ENCODE measurements at places on chromosomes 5 and 9.

GRCh38 chr9:136013524-136014034 is 52.4 kb upstream of the UBAC1 start:
- no peak for DNase-seq

- no peak for DNase-seq
Measured at GRCh38 chr5:10706326-10706725, 54.7 kb downstream of the DAP start.

DNA sequence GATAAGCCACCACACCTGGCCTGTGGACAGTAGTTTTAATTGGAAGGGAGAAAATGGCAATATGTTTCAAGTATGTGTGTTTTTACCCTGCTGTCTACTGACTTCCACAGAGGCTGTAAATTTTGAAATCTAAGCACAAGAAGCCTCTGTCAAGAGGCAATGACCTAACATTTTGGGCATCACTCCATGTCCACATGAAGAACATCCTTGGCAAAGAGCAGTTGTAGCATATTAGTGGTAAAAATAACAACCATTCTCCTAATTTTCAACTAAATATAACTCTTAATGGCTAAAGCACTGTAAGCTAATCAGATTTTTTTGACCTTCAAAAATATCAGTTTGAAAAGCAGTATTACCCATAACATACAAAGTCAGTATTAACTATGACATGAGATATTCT is 100.3 kb upstream of the APC start:
- DNase-seq = no peak

GRCh38 chr9:128999581-129000206 is 28.4 kb downstream of the SH3GLB2 start:
- no peak for DNase-seq

- no peak for DNase-seq
Measured at GRCh38 chr5:91219091-91219802, 163.9 kb downstream of the ARRDC3 start.

- DNase-seq = no peak
Measured at GRCh38 chr5:160463740-160464465, 42.2 kb downstream of the PTTG1 start.

GRCh38 chr5:107553117-107553555 is 117.6 kb downstream of the EFNA5 start:
- no peak for DNase-seq

GRCh38 chr5:440401-441201 is 2.4 kb upstream of the EXOC3 start:
- no peak for DNase-seq

DNA sequence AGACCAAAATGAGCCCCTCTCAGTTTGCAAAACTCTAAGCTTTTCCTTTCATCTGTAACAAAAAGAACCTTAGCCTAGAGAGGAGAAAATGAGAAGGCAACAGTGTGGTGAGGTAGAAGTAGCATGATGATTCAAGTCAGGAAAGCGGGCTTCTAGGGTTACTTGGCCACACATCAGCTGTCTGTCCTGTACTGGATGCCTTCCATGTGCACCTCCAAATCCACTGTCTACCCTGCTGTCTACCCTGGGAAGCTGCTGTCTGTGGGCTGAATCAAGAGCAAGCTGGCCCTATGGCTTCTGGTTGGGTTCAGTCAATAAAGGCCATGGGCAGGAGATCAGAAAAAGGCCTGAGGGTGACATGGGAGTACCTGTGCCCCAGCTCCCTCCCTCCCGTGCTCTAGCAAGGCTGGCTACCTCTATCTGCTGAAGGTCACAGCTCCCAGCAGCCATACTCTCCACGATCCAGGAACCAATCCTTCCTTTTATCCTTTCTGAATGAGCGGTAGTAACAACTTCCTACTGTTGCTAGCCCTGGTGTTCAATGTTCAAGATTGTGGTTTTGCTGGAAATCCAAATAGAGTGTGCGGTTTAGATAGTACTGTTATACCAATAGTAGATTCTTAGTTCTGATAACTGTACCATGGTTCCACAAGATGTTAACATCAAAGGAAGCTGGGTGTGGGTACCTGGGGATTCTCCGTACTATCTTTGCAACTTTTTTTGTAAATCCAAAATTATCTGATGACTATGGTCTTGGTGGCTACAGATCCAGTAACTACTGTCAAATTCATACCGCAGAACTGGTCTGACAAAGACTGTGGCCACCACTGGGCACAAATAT is 191.0 kb downstream of the ESM1 start:
- DNase-seq = no peak

- DNase-seq = no peak
Measured at GRCh38 chr9:75812141-75812540, 78.3 kb upstream of the PCSK5 start.

DNA sequence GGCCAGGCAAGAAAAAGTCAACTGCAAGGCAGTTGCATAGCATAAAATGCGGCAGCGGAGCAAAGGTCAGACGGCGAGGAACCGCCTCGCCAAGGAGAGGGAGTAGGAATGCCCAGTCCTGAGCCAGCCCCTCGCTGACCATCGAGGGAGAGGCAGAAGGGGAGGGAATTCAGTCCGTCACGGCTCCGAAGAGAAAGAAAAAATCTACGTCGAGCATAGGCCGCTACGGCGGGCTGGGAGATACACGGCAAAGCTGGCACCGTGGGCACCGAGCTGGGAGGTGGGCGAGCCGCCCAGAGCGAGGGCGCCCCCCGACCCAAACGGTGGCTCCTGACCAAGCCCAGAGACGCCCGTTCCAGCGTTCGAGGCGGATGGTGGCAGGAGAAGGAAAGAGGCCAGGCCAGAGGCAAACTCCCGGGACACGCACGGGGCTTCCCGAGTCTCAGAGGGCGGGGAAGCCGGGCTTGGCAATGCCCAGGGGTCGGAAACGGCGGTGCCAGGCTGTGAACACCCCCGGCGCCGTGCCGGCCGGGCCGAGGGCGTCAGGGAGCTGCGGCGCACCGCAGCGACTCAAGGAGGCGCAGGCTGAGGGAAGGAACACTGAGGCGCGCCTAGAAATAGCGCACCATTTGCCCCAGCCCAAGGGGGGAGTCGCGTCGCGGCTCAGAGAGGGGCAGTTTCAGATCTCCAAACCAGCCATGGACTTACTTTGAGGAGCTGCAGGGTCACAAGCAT is 518 bp downstream of the SPRY4 start:
- no peak for DNase-seq

DNA sequence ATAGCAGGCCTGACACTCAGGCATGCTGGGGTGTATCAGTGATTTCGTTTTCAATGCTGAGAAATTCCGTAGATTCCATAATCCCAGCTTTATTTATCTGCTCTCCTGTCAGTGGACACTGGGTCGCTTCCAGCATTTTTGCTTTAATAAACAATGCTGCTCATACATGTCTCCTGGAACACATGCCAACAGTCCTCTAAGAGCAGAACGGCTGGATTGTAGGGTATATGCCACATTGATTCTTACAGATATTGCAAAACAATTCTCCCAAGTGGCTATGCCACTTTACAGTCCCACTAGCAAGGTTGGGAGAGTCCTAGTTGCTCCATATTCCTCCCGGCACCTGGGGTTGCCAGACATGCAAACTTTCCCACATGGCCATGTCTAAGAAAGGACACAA is 81.9 kb downstream of the RAPGEF1 start:
- DNase-seq = no peak

GRCh38 chr9:130297371-130297770 is 31.8 kb downstream of the HMCN2 start:
- no peak for DNase-seq

GRCh38 chr5:180201051-180201987 is 7.7 kb downstream of the RASGEF1C start:
- no peak for DNase-seq
